ENCODE measurements at places on chromosomes 12 and 14.

DNA sequence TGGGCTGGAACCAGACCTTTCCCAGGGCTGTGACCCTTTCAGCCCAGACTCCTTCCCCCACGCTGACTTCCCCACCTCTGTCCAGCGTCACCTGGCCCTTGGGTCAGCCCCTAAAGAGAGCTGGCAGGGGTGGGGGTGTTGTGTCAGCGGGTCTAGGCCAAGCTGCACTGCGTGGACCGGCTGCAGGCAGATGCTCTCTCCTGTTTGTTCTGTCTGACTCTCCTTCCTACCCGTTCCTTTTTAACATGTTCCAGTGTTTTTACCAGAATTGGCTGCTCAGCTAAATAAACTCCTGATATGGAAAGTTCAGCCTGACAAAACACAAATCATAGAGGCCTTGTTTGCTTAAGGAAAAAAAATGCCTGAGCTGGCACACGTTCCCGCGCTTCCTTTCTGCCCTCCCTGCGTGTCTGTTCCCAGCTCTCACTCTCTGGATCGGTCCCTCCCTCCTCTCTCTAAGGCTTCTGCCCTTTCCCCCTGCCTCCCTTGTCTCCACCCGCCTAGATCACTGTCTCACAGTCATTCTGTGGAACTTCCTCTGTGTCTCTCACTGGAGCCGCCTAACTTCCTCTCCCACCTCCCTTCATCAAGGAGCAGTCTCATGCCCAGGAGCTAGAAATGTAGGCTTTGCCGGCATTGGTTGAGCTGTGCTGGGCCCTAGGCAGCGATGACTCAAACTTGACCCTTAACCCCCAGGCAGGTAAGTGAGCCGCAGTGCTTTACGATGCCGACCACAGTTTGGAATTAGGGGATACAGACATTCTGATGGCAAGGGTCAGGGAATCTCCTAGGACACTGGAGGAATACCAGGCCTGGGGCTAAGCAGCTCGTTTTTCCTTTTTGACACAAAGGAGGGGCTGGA is 15.5 kb upstream of the MLXIP start:
- peak; percentile 49 for DNase-seq

DNA sequence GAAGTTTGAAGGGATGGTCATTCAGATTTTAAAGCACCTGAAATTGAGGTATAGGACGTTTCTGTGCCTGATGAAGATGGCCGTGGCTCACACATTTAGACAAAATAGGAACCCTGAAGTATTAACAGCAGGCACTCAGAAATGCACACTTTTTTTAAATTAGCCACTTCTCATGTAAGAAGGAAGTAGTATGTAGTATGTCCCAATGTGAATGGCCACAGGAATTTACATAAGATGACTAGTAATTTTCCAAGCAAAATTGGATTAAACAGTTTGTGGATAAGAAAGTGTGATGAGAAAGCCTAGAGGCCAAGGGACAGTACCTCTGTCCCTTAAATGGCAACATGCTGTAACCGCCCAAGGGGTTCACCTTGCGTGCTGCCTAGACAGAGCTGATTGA is 1.8 kb upstream of the MIS18BP1 start:
- no peak for DNase-seq

- no peak for DNase-seq
Measured at GRCh38 chr12:6078398-6079096, 45.9 kb downstream of the VWF start.

DNA sequence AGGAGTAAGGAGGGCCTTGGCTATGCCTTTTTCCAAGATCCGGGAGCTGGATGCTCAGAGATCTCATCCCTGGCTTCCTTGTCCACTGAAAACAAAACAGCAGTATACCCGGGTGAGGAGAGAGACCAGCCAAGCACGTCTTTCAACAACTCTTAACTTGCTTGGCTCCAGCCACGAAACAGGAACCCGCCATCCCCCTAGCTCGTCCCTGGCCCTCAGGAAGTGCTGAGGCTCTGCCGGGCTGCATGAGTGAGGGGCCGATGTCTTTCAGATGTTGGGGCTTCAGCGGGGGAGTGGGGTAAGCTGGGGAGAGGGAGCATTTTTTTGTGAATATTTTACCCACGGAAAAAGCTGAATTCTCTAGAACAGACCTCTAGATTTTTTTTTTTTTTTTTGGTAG is 231.1 kb downstream of the CACNA1C start:
- DNase-seq, result no peak

GRCh38 chr12:54053751-54054741 is at the start of gene HOXC4:
HOXC4 (plus strand) TSS chr12:54053835; CDS start chr12:54053923, 88 bp downstream.
- peak; percentile 42 for DNase-seq

DNA sequence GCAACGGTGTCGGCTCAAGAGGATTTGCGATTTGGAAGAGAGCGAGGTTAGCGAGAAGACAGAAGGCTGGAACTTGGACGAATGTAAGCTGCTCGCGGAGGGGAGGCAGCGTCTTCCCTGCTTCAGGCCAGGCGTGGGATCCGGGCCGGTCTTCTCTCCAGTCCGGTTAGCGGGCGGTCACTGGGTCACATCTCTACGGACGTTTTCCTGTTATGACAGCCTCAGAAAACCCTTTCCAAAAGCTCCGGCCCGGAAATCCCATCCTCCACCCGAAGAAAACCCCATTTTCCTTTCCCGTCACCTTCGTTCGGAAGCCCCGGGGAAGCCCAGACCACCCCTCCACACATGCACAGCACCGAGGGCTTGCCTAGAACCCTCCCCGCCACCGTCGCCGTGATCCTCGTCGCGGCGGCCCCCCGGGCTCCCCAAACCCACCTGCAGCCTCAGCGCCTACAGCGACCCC is 268 bp downstream of the NDUFB1 start:
- DNase-seq, result peak; percentile 25
